ENCODE measurements at places on chromosomes 12 and 14. TPM values are rescaled to one million over a fixed set of nuclear protein-coding genes. Genes with fewer than 3 reads are reported as not detected.

DNA sequence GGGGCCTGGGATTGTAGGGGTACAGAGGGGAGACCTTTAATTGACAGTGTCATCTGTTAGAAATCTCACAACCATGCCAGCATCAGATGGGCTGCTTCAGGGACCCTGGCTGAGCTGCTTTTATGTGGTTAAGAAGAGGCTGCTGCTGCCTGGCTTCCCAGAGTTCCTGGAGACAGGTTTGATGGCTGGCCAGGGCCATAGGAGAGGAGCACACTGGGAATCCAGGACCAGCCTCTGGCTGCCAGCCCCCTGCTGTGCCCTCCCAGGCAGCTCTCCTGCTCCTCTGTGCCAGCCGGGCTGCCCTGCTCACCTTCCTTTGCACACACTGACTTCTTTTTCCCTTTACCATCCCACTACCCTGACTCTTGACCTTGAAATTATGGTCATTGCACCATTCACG, 507 bp upstream of the KRT73 start:
- DNase-seq = no peak

Gene KCNH5
- total RNA-seq = not detected

GRCh38 chr12:22641353-22642053, 16.5 kb downstream of the ETNK1 start:
- no peak for DNase-seq

Gene LYZ
- total RNA-seq = not detected

Gene TMEM63C
- total RNA-seq = 0.73 TPM

GRCh38 chr12:104356231-104357115, 52.9 kb downstream of the EID3 start:
- no peak for DNase-seq

- DNase-seq = no peak
These were observed 6.6 kb downstream of the PHB2 start for GRCh38 chr12:6963791-6964413.

DNA sequence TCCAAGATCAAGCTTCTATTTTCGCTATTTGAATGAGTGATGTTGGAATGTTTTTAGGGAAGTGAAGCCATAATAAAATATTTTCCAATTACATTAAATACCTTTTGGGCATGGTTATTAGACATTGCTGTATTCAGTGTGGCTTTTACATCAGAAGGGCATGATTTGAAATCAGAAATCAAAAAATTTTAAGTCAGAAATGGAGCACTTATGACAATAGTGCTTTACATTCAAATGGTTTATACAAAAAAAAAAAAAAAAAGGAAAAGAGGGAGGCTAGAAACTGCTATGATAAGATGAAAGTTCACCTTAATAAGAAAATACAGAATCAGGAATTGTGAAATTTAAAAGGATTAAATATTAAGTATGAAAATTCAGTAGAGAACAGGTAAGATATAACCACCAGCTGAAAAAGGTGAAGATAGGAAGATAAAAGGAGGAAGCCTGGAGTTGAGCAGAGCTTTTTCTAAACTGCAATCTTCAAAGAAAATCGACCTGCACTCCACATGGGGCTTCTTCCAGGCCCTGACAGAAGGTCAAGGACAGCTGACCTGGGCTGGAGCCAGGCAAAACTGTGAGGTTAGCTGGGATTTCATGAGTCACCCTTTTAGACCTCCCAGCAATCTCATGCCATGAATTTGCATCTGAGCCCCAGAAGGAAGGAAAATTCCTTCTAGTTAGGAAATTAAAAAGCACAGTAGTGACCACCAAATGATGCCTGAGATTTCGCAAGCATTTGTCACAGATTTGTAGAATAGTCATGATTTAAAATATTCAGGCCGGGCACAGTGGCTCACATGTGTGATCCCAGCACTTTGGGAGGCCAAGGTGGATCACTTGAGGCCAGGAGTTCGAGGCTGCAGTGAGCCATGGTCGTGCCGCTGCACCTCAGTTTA, 23.4 kb upstream of the BMP4 start:
- no peak for DNase-seq

DNA sequence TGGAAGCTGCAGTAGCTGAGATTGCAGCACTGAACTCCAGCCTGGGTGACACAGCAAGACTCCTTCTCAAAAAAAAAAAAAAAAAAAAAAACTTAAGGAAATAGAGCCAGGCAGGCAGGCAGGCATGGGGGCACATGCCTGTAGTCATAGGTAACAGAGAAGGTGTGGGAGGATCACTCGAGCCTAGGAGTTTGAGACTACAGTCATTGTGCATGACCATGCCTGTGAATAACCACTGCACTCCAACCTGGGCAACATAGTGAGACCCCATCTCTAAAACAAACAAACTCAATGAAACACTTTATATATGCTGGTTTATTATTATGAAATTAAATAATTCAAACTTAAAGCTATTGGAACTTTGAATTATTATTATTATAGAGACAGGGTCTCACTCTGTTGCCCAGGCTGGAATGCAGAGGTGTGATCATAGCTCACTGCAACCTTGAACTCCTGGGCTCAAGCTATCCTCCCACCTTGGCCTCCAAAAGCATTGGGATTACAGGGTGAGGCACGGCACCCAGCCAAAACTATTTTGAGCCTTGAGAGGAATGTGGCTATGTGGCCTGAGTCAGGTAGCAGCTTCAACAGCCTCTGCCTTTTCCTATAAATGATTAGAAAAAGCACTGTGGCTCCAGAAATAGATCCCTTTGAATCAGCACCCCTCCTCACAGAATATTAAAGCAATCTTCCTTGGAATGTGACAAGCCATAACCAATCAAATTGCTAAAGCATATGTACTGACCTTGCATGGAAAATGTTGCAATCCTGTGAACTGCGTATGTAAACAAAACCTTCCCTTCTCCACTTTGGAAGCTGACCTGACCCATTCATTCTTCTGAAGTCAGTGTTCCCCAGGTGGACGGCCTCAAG, 34.7 kb upstream of the YY1 start:
- no peak for DNase-seq
